ENCODE measurements at places on chromosomes 3 and 15. TPM values are rescaled to one million over a fixed set of nuclear protein-coding genes. Genes with fewer than 3 reads are reported as not detected.

GRCh38 chr3:178386401-178386800 lies 149.8 kb upstream of the KCNMB2 start:
- H3K27me3 ChIP-seq = peaks cover 15% of the 10 kb centered on the region
- no peaks in the 10 kb centered on the region for H3K36me3 ChIP-seq
- no peaks in the 10 kb centered on the region for H3K4me1 ChIP-seq
- H3K27ac ChIP-seq = no peak overlapping the region
- no peak overlapping the region for H3K4me3 ChIP-seq

DNA sequence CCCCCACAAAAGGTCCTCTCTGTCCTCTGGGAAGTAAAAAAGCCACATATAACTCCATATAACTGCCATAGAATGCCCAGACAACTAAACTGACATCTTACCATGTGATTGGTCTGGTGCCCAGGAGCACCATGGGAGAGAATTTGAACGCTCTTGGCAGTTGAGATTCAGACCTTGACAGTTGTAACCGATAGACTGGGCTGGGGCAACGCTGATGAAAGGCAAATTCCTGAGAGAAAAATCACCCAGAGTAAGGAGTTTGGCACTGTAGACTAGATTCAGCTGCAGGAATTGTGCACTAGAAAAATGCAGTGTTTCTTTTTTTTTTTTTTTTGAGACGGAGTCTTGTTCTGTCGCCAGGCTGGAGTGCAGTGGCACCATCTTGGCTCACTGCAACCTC lies 240.5 kb downstream of the SOX2 start:
- H3K27ac ChIP-seq = no peak overlapping the region
- no peak for DNase-seq
- no peaks in the 10 kb centered on the region for H3K4me1 ChIP-seq
- H3K36me3 ChIP-seq = no peaks in the 10 kb centered on the region

TEX55 gene
- total RNA-seq = not detected

TTC21A gene
- 1.7 TPM for total RNA-seq

TNFSF10 gene
- 30.1 TPM for total RNA-seq
